GM12878 (cell line): ENCODE measurements at places on chromosomes 7 and 10.
A peak's percentile ranks its signal among the peaks of the same experiment; 100 is the strongest.

DNA sequence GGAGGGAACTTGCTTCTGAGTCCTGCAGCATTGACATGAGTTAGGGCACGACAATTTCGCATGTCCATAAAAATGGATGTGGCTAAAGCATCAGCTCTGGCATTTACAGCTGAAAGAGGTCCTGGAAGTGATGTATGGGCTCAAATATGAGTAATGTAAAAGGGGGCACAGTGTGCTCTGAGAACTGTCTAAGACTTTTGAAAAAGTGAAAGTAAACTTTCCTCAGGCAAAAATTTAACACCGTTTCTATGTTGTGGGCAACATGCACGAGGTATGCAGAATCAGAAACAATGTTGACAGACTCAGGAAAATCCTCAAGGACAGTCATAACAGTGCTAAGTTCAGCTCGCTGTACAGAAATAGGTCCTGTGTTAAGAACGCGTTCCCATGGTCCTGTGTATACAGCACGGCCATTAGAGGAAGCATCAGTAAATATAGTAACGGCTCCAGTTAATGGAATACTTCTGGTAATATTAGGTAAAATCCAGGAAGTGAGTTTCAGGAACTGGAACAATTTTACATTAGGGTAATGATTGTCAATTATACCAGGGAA lies 37.9 kb upstream of the AKR1C2 start:
- no peak for DNase-seq
- H3K4me3 ChIP-seq: no peak overlapping the region
- H3K27me3 ChIP-seq: no peaks in the 10 kb centered on the region
- no peaks in the 10 kb centered on the region for H3K4me1 ChIP-seq
- no peaks in the 10 kb centered on the region for H3K36me3 ChIP-seq

DNA sequence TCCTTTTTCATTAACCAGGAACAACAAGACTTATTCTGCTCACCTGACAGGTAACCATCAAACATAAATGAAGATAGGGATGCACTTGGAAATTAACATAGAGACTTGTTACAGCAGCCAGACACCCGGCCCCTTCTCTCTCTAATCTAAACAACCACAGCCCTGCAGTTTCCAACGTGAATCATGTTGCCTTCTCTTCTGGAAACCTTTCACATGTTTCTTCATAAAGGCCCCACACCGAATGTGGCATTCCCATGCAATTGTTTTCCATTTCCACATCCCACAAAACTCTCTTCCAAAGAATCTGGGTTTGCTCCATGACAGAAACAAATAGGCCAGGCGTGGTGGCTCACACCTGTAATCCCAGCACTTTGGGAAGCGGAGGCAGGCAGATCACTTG lies 15.0 kb upstream of the WDR86 start:
- no peak overlapping the region for H3K4me3 ChIP-seq
- peaks cover 7% of the 10 kb centered on the region for H3K4me1 ChIP-seq
- no peaks in the 10 kb centered on the region for H3K36me3 ChIP-seq
- no peak for DNase-seq
- no peak overlapping the region for H3K27ac ChIP-seq

GRCh38 chr10:497289-497688 lies 192.2 kb downstream of the DIP2C start:
- H3K27me3 ChIP-seq: peaks cover 2% of the 10 kb centered on the region; the same call in 1 of the 2 replicates
- no peak overlapping the region for H3K27ac ChIP-seq
- H3K36me3 ChIP-seq: no peaks in the 10 kb centered on the region
- H3K4me1 ChIP-seq: no peaks in the 10 kb centered on the region
- no peak overlapping the region for H3K4me3 ChIP-seq
- DNase-seq: no peak

DNA sequence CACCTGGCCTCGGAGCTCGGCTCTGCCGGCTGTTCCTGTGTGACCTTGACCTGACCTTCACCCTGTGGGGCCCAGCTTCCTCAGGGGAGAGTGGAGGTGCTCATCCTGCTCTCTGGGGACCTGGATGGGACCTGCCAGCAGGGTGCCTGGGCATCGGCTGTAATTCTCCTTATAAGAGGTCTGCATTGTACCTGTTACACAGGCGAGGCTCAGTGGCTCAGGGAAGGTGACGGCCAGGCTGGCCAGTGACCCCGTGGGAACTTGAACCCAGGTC lies 29.0 kb downstream of the RET start:
- H3K4me3 ChIP-seq: no peak overlapping the region
- H3K36me3 ChIP-seq: no peaks in the 10 kb centered on the region
- H3K27ac ChIP-seq: no peak overlapping the region
- H3K4me1 ChIP-seq: peaks cover 16% of the 10 kb centered on the region
- DNase-seq: no peak

DNA sequence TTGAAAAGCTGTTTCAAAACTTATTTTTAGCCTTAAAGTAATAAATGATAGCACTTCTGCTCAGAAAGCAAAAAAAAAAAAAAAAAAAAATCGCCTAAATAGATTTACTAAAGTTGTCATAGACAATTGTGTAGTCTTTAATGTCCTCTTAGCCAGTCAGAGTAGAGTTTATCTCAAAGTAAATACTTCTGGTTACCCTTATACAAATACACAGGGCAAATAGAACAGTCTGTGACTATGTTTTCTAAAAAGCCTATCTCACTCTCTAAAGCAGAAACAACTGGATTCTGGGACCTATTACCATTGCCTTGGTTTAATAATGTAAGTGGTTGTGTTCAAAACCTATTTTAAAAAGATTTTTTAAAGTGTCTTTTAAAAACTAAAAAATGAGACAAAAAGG lies 156.2 kb upstream of the THSD7A start:
- H3K27me3 ChIP-seq: no peaks in the 10 kb centered on the region
- H3K4me3 ChIP-seq: no peak overlapping the region
- H3K4me1 ChIP-seq: no peaks in the 10 kb centered on the region
- H3K36me3 ChIP-seq: no peaks in the 10 kb centered on the region
- DNase-seq: no peak

DNA sequence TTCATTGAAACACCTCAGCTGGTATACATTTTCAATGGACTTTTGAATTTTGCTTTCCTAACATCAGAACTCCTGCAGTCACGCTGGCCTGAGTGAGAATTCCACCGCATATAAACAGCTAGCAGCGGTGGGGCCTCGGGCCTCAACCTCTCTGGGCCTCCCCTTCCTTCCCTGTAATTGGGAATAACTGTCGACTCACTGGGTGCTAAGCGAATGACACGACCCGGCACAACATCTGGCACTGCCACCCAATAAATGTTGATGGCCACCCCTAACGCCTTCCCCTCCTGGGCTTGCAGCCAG lies 670 bp downstream of the RCC1L start:
- no peaks in the 10 kb centered on the region for H3K27me3 ChIP-seq
- peak overlapping the region; percentile 82 for H3K27ac ChIP-seq
- no peaks in the 10 kb centered on the region; the same call in 1 of the 2 replicates for H3K36me3 ChIP-seq
- H3K4me1 ChIP-seq: 0 out of 2 replicates have a peak, but pooled peaks cover 3% of the 10 kb centered on the region
- DNase-seq: no peak

- H3K27ac ChIP-seq: no peak overlapping the region
- no peak overlapping the region for H3K4me3 ChIP-seq
- DNase-seq: no peak
- no peaks in the 10 kb centered on the region for H3K36me3 ChIP-seq
Measured at GRCh38 chr10:99172128-99172738, 63.4 kb downstream of the HPSE2 start.

- no peak overlapping the region for H3K4me3 ChIP-seq
- no peak for DNase-seq
- H3K36me3 ChIP-seq: no peaks in the 10 kb centered on the region
- no peaks in the 10 kb centered on the region for H3K4me1 ChIP-seq
- H3K27ac ChIP-seq: no peak overlapping the region
Measured at GRCh38 chr10:1579671-1580070, 157.7 kb downstream of the ADARB2 start.

DNA sequence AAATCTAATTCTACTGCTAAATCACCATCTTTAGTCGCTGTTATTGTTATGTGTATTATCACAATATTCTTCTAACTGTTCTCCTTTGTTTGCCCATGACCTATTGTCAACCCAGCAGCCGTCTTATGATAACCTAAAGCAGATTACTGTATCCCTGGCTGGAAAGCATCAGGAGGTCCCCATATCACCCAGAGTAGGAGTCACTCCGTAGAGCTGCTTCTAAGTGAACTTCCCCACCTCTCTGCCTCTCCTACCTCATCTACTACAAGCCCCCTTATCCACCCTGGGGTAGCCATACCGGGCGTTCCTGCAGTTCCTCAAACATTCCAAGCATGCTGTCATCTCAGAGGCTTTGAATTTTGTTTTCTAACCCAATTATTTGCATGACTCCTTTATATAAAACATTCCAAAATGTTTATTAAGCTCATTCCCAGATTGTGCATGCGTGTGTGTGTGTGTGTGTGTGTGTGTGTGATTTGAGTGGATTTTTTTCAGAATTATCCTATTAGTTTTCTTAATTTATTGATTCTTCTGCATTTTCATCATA lies 39.7 kb downstream of the POU6F2 start:
- no peaks in the 10 kb centered on the region for H3K4me1 ChIP-seq
- no peaks in the 10 kb centered on the region for H3K27me3 ChIP-seq
- no peaks in the 10 kb centered on the region for H3K36me3 ChIP-seq
- H3K4me3 ChIP-seq: no peak overlapping the region

GRCh38 chr10:80542652-80543318 lies 5.1 kb downstream of the SH2D4B start:
- no peak overlapping the region for H3K27ac ChIP-seq
- H3K36me3 ChIP-seq: no peaks in the 10 kb centered on the region
- no peaks in the 10 kb centered on the region for H3K27me3 ChIP-seq
- H3K4me3 ChIP-seq: no peak overlapping the region
- DNase-seq: no peak

- H3K36me3 ChIP-seq: no peaks in the 10 kb centered on the region
- no peak for DNase-seq
- H3K4me3 ChIP-seq: no peak overlapping the region
- no peak overlapping the region for H3K27ac ChIP-seq
Measured at GRCh38 chr7:12226756-12227155, 15.7 kb downstream of the TMEM106B start.

GRCh38 chr10:132452216-132452650 lies 55.2 kb downstream of the PWWP2B start:
- H3K27ac ChIP-seq: no peak overlapping the region; the same call in 1 of the 2 replicates
- H3K36me3 ChIP-seq: no peaks in the 10 kb centered on the region

- H3K36me3 ChIP-seq: no peaks in the 10 kb centered on the region
- no peak overlapping the region for H3K27ac ChIP-seq
- DNase-seq: no peak
- no peaks in the 10 kb centered on the region for H3K4me1 ChIP-seq
- H3K27me3 ChIP-seq: no peaks in the 10 kb centered on the region
- no peak overlapping the region for H3K4me3 ChIP-seq
Measured at GRCh38 chr7:140992422-140992821, 22.3 kb downstream of the MRPS33 start.

DNA sequence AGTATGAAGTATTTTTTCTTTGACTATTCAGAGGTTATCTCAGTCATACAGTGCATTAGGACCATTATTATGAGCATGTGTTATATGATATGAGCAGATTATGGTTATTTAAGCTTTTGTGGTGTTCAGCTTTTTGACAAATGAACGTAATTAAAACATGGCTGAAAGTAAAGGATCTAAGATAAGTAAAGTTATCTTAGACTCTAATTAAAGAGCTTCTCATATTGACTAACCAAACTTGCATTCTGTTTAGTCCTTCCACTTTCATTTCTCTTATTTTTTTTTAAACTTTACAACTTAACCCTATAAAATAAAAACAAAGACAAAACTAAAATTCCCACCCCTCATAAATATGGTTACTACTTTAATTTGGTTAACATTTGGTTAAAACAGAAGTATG lies 6.9 kb upstream of the GPR85 start:
- no peak overlapping the region for H3K4me3 ChIP-seq
- no peaks in the 10 kb centered on the region for H3K36me3 ChIP-seq

- no peaks in the 10 kb centered on the region for H3K36me3 ChIP-seq
- H3K4me3 ChIP-seq: no peak overlapping the region
- no peak for DNase-seq
- no peaks in the 10 kb centered on the region for H3K27me3 ChIP-seq
Measured at GRCh38 chr10:87695074-87695473, 35.4 kb downstream of the PAPSS2 start.

GRCh38 chr7:74138334-74138867 lies 35.8 kb upstream of the EIF4H start:
- no peaks in the 10 kb centered on the region for H3K27me3 ChIP-seq
- DNase-seq: no peak
- no peaks in the 10 kb centered on the region for H3K36me3 ChIP-seq
- H3K27ac ChIP-seq: no peak overlapping the region
- peaks cover 3% of the 10 kb centered on the region for H3K4me1 ChIP-seq

- no peaks in the 10 kb centered on the region for H3K27me3 ChIP-seq
- H3K27ac ChIP-seq: no peak overlapping the region
- no peak for DNase-seq
- H3K4me3 ChIP-seq: no peak overlapping the region
Measured at GRCh38 chr10:103672345-103672744, 178.8 kb downstream of the NEURL1 start.

GRCh38 chr10:104325436-104326435 lies 12.5 kb downstream of the ITPRIP start:
- peaks cover 38% of the 10 kb centered on the region for H3K4me1 ChIP-seq
- no peak overlapping the region for H3K27ac ChIP-seq
- peaks cover 7% of the 10 kb centered on the region for H3K36me3 ChIP-seq
- H3K4me3 ChIP-seq: no peak overlapping the region

DNA sequence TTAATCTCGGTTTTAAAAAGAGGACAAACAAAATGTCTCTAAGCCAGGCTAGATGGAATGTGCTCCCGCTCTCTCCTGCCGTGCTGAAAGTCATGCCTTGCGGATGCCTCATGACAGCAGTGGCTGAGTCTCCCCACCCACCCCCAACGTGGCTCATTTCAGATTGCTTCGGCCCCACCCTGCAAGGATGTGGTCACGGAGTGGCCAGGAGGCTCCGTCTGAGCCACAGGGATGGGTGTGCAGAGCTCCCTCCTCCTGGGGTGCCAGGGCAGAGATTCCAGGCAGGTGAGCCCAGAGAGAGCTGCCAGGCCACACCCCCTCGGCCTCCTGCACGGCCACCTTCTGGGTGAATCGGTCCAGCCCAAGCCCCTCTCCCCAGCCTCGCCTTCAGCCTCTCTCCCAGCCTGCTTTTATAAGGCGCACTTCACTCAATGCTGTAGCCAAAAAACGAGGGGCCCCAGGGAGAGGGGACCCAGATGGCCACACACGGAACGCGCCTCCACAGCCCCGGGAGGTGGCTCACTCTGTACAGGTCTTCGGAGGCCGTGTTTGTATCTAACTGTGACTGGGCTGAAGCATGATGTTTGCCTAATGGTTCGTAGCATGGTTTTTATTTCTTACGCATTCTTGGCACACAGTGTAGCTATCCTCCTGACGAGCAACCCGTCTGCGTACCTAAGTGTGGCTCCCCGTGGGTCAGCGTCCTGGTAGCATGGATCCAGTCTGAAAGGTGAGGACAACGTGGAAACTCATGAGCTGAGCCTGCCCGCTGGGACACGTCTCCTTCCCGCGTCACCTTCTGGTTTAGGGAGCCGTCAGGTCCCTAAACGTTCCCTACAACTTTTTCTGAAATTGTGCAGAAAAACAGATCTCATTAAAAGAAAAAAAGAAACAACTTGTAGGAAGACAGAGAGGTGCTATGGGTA lies 413.8 kb upstream of the FOXK1 start:
- no peaks in the 10 kb centered on the region for H3K27me3 ChIP-seq
- H3K4me3 ChIP-seq: no peak overlapping the region
- DNase-seq: no peak
- H3K4me1 ChIP-seq: no peaks in the 10 kb centered on the region

GRCh38 chr10:55629793-55630490 lies 731.1 kb downstream of the ZWINT start:
- no peak overlapping the region for H3K4me3 ChIP-seq
- no peaks in the 10 kb centered on the region for H3K36me3 ChIP-seq
- no peak overlapping the region for H3K27ac ChIP-seq
- H3K27me3 ChIP-seq: no peaks in the 10 kb centered on the region; the same call in 1 of the 2 replicates

- no peak overlapping the region for H3K27ac ChIP-seq
- no peak for DNase-seq
- no peak overlapping the region for H3K4me3 ChIP-seq
- no peaks in the 10 kb centered on the region for H3K36me3 ChIP-seq
Measured at GRCh38 chr7:98872328-98872924, 2.6 kb upstream of the TMEM130 start.
